ENCODE measurements at places on chromosomes 6 and 20. TPM values are rescaled to one million over a fixed set of nuclear protein-coding genes. Genes with fewer than 3 reads are reported as not detected.

COL9A3 gene
- total RNA-seq, result not detected

TRDN gene
- total RNA-seq, result not detected

DNA sequence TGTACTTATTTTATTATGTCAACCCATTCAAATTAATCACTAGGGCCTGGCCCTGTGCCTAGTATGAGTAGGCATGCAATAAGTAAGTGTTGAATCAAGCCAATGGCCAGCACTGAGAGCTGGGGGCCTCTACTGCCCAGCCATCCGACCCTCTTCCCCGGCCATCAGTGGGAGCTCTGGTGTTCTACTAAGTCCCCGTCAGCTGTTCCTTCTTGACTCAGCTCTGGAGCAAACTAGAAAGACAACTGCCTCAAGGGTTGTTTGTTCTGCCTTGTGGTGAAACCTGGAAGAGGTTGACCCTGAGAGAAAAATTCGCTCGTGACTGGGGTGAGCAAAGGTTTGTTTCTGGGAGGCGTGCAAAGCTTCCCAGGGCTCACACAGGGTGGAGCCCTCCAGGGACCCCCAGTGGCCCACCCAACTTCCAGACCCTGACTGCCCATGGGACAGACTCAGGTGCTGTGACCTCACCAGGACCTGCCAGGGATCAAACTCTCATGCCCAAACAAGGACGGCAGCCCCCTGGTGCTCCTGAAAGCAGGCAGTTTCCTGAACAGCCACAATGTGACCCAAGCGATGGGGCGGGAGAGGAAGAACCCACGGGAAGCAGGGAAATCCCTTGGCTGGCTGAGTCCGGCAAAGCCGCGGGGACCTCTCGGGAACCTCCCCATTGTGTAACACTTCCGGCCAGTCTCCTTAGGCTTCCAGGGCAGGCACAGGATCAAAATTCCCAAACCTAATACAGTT lies 50.4 kb downstream of the BANF2 start:
- no peak for DNase-seq

DNA sequence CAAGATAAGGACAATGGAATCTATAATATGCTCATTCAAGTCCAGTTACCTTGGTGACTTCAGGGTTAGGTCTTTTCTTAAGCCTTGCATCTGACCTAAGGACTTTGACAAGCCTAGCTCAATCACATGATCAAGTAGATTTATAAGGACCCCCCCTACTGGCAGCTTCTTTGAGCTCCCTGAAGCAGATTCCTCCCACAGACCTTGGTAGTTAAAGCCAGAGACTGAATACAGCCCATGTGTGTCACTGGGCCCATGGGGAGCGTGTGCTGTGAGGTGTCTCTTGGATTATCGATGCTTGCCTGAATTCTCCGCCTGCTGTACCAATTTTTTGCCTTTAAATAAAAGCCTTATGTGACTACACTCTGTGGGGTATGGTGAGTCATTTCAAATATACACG lies 372.7 kb upstream of the RGS17 start:
- DNase-seq, result no peak

TOX2 gene
- 1.7 TPM for total RNA-seq

Measured in CD8-positive, alpha-beta T cell (primary cell).